ENCODE measurements at places on chromosomes 5 and 9.

- no peak for DNase-seq
These were observed 143.8 kb upstream of the KLF4 start for GRCh38 chr9:107633406-107633805.

GRCh38 chr5:118519466-118519865, 468.9 kb downstream of the DTWD2 start:
- DNase-seq = no peak

DNA sequence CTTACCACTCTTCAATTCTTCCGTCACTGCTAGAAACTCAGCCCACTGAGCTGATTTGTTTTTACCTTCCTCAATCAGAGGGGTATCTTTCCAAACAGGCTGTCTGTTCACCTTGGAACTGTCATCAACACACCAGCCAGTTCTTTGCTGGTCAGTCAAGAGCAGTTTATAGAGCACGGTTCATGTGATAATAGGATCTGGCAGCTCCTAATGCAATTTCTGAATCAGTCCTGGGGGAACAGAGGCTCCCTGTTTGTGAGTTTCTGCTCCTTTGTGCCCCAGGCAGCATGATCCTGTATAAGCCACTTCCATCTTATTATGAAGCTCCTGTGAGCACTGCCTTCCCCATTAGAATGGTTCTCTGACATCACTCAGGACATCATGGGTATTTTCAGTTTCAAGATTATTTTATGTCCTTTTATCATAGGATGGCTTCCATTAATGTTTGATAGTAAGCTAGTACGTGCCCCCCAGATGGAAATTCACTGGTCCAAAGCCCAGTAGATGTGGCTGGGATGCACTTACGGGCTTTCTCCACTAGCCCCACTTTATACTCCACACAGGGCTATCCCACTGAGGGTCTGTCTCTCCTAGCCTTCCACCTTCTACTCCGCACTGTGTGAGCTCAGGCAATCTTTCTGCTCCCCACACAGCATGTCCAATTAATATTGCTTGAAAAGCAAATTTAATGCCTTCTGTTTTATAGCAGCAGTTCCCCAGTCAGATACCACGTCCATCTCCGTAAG, 85.5 kb upstream of the SPIN1 start:
- DNase-seq = no peak

DNA sequence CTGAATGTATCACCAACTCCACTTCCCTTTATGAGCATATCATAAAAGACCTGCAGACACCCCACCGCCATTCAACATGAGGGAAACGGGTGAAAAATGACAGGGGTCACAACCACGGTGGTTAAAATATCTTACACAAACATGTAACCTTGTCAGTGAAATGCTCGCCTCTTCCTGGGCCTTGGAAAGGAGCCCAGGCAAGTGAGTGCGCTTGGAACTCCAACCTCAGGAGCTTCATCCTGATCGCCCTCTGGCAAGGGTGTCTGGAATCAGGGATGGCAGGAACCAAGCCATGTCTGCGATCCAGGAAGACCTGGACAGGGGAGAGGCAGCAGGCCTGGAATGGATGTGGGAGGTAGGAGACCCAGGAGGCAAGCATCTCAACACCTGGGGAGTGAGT, 282.7 kb downstream of the GAS1 start:
- no peak for DNase-seq

DNA sequence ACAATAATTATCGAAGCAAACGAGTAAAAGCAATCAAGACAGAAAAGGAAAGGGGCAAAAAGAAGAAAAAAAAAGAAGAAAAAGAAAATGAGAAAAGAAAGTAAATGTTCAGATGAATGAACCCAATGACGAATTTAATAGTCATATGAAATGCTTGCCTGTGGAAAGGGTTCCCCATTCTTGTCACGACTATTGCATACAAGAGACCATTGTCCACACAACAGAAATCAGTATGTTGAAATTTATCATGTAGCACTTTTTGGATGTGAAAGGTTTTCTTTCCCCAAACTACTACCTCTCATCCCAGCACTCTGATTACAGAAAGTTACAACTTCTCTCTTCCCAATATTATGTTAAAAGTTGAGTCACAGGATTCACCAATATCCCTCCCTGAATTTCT, 162.4 kb downstream of the ZDHHC21 start:
- no peak for DNase-seq

- no peak for DNase-seq
These were observed 21.4 kb upstream of the FLT4 start for GRCh38 chr5:180670586-180671359.

DNA sequence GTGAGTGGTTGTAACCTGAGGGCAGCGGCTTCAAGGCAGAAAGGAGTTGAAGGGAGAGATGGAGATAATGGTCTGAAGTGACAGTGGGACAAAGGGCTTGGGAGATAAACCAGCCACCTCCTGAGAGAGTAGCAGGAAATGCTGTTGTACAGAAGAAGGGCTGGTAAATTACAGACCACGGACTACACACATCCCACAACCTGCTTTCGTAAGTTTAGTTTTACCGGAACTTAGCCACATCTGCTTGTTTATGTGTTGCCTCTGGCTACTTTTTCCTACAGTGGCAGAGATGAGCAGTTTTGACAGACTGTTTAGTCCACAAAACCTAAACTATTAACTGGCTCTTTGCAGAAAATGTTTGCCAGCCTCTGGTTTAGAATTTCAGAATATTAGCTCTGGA, 269.5 kb downstream of the ARHGEF28 start:
- DNase-seq = no peak

DNA sequence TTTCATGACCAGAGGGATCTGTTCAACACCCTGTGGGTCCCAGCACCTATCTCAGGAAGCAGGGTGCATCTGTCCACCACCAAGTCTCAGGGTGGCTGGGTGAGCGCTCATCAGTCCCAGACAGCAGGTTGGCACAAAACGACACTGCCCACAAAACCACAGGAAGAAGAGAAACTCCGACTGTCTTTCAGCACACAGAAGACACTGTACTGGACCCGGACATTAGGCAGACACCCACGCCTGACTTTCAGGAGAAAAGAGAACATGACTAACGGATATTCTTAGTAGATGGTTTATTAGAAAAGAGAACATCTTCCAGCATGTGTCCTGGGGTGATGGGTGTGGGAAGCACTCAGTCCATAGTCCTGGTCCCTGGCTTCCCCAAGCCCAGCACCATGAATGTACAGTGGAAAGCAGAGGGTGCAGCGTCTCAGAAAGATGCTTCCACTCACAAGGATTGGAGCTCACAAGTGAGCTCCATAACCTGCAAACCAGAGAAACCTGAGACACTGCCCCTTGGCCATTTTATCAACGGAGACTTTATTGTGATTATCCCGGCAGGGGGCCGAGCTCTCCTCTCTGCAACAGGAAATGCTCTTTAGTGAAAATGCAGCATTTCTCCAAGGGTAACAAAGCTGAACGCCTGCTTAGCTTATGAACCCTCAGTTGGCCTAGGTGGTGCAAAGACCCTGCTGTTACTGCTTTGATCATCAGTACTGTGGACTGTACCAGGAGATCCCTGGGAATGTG, 35.8 kb upstream of the LCP2 start:
- DNase-seq = no peak

GRCh38 chr9:5838884-5839571, 6.1 kb upstream of the ERMP1 start:
- no peak for DNase-seq

- no peak for DNase-seq
These were observed 62.0 kb upstream of the CACNA1B start for GRCh38 chr9:137815256-137816255.

GRCh38 chr5:172939071-172939470, 20.2 kb upstream of the RPL26L1 start:
- DNase-seq = no peak

- no peak for DNase-seq
These were observed 781.2 kb downstream of the TLE4 start for GRCh38 chr9:80352967-80353366.

DNA sequence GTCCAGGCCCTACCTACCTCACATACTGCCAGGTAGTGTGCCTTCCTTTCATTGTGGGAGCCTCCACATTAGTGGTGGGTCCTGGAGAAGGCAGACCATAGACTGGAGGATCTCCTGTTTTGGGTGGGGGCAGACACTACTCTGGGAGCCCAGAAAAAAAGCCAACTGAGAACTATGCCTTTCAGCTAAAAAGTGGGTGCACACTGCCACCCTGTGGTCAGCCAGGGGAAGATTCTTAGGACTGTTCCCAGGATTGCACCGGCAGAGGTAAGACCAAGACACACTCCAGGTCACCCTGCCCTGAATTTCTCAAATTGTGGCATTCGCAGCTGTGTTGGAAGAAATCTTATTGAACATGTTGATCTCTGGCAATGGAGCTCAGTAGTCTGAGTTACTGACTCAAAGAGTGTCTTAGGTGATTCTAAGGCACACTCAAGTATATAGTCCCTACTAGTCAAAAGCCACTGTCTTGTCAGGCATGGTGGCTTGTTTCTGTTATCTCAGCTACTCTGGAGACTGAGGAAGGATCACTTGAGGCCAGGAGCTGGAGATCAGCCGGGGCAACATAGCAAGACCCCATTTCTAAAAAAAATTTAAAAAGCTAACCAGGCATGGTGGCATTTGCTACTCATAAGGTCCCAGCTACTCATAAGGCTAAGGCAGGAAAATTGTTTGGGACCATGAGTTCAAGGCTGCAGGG, 3.6 kb downstream of the SIGMAR1 start:
- DNase-seq = peak; percentile 36

DNA sequence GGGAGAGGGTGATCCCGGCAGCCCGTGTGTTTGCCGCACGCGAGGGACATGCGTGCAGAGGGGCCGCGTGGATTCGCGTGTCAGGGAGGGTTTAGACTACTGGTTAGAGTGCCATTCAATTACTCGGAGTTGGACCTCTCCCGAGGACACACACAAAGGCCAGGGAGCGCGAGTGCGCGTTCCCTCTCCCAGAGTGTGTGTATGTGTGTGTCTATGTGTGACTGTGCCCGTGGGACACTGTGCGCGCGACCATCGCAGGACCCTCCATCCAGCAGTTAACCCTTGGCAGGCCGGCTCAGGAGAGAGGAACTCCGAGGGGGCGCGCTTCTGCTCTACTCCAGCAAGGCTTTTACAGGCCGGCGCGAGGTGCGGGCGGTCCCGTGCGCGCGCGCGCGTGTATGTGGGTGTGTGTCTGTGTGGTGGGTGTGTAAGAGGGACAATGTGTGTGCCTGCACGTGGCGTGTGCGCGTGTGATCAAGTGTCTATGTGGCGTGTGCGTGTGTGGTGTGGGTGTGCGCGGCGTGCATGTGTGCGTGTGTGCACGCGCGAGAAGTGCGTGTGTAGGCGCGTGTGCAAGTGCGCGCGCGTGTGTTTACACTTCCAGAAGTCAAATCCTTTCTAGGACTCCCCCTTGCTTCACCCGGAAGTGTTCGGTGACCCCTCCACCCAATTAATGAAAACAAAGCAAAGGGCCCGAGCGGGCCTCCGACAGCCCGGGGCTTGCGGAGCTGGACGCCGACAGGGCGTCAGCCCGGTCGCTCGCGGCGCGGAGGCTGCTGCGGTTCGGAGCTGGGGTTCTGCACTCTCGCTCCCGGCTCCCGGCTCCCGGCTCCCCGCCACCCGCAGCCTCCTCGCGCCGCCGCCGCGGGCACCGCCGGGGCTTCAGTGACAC, 75.3 kb upstream of the TBCA start:
- DNase-seq = no peak

DNA sequence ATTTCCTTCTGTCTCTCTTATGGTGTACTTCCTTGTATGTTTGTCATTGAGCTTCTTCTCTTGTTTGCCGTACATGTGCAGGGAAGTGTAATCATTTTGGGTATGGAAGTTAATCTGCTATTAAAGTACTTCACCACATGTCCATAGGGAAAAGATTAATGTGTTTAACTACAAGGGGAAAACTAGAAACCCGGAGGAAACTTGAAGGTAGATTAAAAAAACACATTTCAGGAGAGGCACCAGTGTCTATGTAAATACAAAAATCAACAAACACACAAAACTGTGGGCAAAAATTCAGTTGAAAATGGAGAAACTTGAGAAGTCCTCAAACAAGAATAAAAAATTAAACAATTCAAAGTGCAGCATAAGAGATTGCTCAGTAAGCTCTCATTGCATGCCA, 166.4 kb downstream of the PBX3 start:
- peak; percentile 25 for DNase-seq

- no peak for DNase-seq
These were observed 3.7 kb upstream of the GPX3 start for GRCh38 chr5:151016700-151017099.

DNA sequence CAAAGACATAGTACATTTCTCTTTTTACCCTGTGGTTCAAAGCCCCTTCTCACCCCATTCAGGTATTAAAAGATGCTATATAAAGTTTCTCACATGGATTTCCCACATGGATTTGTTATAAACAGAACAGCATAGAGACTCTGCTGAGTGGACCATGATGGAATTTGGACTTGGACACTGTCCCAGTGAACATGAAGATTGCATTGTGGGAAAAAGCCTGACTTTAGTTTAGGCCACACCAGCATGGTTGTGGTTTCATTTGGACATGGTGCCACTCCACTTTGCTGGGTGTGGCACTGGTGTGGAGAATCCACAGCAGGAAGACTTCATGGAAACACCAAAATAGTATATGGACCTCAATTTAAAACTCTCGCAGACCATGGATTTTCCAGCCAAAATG, 124.6 kb downstream of the ARHGAP26 start:
- DNase-seq = no peak

GRCh38 chr5:57349214-57349613, 133.4 kb downstream of the ACTBL2 start:
- DNase-seq = no peak

DNA sequence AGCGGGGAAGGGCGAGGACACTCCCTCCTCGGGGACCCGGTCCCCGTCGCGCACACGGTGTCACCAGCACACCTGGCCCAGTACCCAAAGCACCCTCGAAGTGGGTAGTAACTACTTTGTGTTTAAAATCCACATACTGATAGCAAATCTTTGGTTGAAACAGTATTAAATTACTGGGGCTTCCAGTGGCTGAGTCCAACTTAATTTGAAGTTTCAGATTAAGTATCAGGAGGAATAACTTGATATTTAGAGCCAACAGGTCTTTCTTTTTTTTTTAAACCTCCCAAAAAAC, 615 bp downstream of the ATG10 start:
- DNase-seq = no peak

Data from NCI-H1436 (cell line).